Cardiac septum (tissue), 1 donor: ENCODE measurements at places on chromosomes 3 and 15. TPM values are rescaled to one million over a fixed set of nuclear protein-coding genes. Genes with fewer than 3 reads are reported as not detected.

GRCh38 chr15:82531496-82532382 lies 8.5 kb downstream of the RPS17 start:
- DNase-seq = no peak

DNA sequence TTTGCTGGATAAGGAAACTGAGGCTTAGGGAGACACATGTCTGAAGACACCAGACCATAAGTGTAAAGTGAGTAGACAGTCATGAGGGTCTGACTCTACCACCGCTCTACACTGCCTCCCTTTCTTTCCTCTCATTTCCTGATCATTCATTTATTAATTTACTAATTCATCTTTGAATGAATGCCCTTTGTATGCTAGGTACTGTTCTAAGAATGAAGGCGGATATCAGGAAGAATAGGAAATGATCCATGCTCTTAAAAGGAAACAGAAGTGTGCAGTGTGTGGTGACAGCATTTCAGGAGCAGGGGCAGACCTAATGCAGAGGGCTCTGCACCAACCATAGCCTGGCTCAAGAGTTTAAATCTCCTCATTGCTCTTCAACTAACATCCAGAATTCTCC lies 31.8 kb upstream of the PSMD6 start:
- DNase-seq = no peak

DNA sequence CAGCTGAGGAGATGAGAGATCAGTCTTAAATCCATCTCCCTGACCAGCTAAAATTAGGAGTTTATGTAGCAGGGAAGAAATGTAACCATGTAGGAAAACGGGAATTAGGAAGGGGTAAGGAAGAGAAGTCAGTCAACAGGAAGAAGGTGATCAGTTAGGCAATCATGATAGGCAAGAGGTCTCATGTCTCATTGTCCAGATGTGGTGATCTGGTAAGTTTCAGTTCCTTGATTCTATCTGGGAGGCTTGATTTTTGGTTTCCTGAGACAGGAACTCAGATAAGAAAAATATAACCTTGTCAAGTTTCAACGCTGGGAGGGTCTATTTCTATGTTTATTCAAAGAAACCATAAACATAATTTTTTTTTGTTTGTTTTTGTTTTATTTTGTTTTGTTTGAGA lies 40.3 kb upstream of the TBC1D5 start:
- DNase-seq = no peak

DNA sequence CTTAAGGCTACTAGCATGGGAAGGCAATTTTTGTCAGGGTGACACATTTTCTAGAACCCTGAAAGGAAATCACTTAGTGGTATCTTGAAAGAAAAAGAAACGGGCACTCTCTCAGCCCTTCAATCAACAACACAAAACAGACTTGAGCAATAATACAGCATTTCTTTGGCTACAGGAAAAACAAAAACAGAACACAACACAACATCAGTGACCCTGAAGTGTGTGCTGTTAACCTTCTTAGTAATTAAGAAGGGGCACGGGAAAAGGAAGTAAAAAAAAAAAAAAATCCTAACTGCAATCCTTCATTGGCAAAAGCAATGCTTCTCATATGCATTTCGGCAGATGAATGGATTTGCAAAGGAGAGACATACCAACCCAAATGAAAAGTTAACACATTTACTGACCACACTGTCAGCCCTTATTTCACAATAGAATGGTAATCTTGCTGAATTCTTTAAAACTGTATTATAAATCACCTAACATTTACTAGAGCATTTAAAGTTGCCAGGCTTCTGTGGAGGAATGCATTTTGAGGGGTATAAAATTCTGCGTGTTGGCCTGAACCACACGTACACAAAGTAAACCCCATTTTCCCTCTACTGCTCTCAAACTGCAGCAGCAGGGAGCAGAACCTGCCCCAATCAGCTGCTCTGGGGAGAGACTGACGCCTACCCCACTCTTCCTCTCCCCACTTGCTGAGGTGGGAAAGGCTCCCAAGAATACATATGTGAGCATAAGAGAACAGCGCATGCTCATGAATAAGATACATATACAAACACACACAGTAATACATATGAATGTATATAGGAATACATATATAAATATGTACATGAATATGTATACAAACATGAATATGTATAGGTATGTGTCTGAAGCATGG lies 198.5 kb downstream of the FOXP1 start:
- DNase-seq = no peak

CIAO2A gene
- 46.9 TPM for total RNA-seq

DNAH1 gene
- total RNA-seq = 4.2 TPM

GRCh38 chr3:113113361-113113760 lies 98.0 kb upstream of the BOC start:
- DNase-seq = no peak

DNA sequence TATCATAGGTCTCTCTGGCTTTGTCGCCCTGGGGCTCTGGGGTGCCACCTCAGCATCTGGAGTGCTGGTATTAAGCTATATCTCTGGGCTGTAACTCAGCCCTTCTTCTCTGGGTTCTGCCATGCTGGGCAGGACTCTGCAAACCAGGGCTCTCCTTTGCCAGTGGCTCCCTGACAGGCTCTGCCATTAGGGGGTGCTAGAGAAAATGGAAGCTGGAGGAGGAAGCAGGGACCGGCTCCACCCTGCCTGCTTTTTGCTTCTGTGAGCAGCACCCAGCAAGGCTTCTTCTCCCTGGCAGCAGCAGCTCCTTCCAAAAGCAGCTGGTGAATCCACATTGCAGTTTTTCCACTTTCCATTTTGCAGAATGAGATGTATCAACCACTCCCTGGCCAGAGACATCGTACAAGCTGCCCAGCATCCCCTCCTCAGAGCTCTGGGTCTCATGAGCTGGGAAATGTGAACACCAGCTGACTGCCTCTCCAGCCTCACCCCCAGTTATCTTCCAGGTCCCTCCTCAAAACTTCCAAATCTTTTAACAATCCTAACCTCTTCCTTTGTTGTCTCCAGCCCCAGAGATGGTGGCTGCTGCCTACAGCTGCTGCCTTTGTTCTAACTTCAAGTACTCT lies 165.0 kb downstream of the ABHD5 start:
- DNase-seq = no peak

- DNase-seq = no peak
Observed at GRCh38 chr15:80093854-80094418, 34.5 kb downstream of the ZFAND6 start.
